ENCODE measurements at places on chromosomes 2 and 18. TPM values are rescaled to one million over a fixed set of nuclear protein-coding genes. Genes with fewer than 3 reads are reported as not detected.

The LYPD1 gene
- 4.0 TPM for polyA plus RNA-seq

The NRP2 gene
- 37.2 TPM for polyA plus RNA-seq

The HOXD8 gene
- polyA plus RNA-seq, result 4.0 TPM

The SKOR2 gene
- not detected for polyA plus RNA-seq

The SLC5A7 gene
- polyA plus RNA-seq, result 7.1 TPM

The DOCK10 gene
- 9.3 TPM for polyA plus RNA-seq

- DNase-seq, result no peak
These were observed 98.9 kb downstream of the ABI2 start for GRCh38 chr2:203427061-203427460.

- DNase-seq, result peak; percentile 54
These were observed 262.1 kb downstream of the PRKCE start for GRCh38 chr2:45913539-45913938.

GRCh38 chr2:131043199-131044074, 49.8 kb downstream of the FAM168B start:
- no peak for DNase-seq

GRCh38 chr2:217168496-217168895, 308.6 kb upstream of the TNP1 start:
- no peak for DNase-seq

DNA sequence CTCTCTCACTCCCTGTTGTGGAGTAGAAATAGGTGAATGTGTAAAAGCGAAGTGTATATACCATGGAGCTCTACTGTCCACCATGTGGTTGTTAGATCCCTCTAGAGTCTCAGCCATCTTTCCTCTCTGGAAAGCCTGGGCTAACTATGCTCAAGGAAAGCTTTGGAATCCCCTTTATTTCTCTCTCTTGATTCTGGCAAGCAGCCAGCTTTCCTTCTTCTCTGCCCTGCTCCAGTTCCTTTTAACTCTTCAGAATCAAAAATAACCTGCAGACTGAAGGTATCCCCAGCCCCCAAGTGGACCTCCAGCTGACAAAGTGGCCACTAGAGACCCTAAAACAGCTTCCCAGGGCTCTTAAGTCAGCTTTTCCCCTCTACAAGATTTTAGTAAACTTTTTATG, 381.9 kb downstream of the PLCL1 start:
- DNase-seq, result no peak

DNA sequence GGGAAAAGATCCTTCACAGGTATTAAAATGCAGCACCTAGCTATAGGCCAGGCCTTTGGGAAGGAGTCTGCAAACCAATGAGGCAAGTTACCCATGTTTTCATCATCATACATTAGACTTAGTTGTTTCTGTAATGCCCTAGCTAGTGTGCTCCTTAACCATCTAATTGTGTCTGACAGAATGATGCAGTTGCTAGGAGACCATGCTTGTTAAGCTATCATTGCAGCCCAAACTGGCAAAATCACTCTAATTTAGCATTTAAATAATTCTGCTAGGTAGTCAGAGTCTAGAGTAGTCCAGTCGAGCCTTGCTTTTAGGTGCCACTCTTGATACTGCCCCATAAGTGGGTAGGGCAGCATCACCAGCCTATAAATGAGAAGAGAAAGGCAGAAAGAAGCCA, 34.9 kb downstream of the GAD1 start:
- no peak for DNase-seq

- no peak for DNase-seq
These were observed 92.2 kb upstream of the ASAP2 start for GRCh38 chr2:9114458-9114857.

- no peak for DNase-seq
These were observed 71.9 kb downstream of the VWC2L start for GRCh38 chr2:214482728-214483127.

- DNase-seq, result no peak
These were observed 959.4 kb upstream of the GYPC start for GRCh38 chr2:125696560-125696959.

GRCh38 chr2:98479959-98480524, 35.4 kb downstream of the INPP4A start:
- DNase-seq, result no peak

- DNase-seq, result no peak
These were observed 323.4 kb upstream of the SLC14A2 start for GRCh38 chr18:45291621-45292615.

GRCh38 chr2:187825-188224, 76.0 kb downstream of the SH3YL1 start:
- DNase-seq, result no peak

GRCh38 chr2:241936457-241937133, 67.1 kb downstream of the RTP5 start:
- DNase-seq, result no peak

DNA sequence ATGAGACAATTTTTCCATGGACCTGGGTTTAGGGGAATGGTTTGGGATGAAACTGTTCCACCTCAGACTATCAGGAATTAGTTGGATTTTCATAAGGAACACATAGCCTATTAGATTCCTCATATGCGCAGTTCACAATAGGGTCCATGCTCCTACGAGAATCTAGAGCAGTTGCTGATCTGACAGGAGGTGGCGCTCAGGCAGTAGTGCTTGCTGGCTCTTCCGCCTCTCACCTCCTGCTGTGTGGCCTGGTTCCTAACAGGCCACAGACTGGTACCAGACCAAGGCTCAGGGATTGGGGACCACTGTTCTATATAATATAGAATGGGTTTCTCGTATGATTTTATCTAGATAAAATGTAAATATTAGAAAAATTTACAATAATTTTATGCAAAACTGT, 338.7 kb downstream of the CPS1 start:
- DNase-seq, result no peak

- no peak for DNase-seq
These were observed 16.4 kb downstream of the TCF23 start for GRCh38 chr2:27164960-27165763.

GRCh38 chr2:156476850-156477206, 40.6 kb downstream of the GPD2 start:
- DNase-seq, result no peak

All from large intestine (tissue), 12 donors.